ENCODE measurements at places on chromosomes 11 and 22. TPM values are rescaled to one million over a fixed set of nuclear protein-coding genes. Genes with fewer than 3 reads are reported as not detected.

The FAM83F gene
- 4.4 TPM for total RNA-seq

The TRIM5 gene
- total RNA-seq, result 7.9 TPM

- DNase-seq, result no peak
Measured at GRCh38 chr11:116211147-116211546, 561.6 kb downstream of the BUD13 start.

DNA sequence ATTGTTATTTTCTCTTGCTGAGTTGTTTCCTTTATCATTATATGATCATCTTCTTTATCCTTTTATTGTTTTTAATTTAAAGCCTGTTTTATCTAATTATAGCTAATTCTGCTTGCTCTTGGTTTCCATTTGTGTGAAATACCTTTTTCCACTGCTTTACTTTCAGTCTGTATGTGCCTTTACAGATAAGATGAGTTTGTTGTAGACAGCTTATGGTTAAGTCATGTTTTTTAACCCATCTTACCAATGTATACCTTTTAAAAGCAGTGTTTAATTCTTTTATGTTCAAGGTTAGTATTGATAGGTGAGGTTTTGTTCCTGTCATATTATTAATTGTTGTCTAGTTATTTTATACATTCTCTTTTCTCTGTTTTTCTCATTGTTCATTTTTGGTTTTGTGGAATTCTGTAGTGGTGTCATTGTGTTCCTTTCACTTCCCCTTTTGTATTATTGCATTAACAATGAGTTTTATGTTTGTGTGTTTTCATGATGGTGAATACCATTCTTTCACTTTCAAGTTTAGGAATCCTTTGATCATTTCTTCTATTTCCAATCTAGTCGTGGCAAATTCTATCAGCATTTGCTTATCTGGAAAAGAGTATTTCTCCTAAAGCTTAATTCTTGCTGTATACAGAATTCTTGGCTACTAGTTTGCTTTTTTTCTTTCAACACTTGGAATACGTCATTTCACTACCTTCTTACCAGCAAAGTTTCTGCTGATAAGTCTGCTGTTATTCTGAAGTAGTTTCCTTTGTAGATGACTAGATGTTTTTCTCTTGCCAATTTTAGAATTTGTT is 21.8 kb downstream of the OR5AN1 start:
- DNase-seq, result no peak

DNA sequence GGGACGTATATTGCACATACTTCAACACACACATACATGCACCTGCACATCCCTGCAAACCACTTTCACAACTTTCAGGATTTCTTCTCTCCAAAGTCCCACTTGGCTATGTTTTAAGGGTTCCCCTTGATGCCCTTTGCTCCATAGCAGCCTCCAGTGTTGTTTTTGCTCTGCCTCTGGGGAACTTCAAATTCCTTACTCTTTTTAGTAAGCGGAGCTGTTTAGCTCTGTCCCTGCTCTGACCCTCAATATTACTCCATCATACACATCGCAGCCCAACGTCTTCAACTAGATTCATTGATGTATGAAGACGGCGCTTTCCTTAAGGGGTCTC is 18.3 kb downstream of the PRR5L start:
- DNase-seq, result no peak

GRCh38 chr11:70322666-70323065 is 52.2 kb downstream of the PPFIA1 start:
- DNase-seq, result no peak

DNA sequence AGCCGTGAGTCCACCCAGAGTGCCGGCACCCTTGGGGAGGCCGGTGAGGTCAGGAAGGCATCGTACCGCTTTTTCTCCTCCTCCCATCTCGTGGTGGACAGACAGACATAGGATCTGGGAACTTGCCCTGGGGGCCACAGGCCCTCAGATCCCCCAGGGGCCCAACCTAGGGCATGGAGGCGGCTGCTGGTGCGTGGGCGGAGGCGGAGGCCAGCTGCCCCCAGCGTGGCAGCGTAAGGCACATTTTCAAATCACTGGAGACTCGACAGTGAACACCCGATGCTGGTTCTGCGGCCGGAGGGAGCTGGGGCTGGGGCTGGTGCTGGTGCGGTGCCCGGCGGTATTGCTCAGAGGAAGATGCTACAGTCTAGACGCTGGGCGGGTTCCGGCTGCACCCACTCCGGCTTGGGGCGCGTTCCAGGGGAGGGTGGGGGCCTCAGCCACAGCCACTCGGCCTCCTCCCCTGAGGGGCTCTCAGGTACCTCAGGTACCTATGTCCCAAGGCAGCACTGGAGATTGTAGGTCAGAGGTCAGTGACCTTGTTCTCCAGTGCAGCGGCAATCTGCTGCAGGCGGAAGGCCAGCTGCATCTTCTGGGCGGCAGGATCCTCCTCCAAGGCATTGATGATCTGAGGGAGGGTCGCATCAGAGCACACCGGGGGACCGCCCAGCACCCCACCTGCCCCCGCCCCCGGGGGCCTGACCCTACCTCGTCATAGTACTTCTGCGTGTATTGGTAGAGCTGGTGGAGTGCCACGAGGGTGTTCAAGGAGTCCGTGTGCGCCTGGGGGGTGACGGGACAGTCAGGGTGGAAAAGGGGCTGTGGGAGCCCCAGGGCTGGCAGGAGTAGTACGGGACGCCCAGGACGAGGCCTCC is 5.2 kb upstream of the MAPK11 start:
- DNase-seq, result no peak

- no peak for DNase-seq
Measured at GRCh38 chr22:21634081-21634480, 1.5 kb downstream of the CCDC116 start.

DNA sequence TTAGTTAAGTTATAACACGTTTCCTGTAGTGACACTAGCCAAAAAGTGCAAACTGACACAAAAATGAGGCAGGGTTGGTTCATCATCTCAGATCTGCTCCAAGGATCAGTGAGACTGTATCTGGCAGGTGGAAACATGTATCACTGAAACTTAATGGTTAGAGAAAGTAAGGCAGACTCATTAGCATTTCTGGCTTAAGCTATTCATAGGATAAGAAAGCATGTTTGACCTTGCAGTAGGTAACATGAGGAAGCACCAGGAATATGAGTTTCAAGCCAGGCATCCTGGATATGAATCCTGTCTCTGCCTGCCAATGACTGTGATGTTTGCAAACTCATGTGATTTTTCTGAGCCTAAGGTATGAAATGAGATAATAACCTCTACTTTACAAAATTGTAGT is 732.1 kb downstream of the NELL1 start:
- DNase-seq, result no peak

DNA sequence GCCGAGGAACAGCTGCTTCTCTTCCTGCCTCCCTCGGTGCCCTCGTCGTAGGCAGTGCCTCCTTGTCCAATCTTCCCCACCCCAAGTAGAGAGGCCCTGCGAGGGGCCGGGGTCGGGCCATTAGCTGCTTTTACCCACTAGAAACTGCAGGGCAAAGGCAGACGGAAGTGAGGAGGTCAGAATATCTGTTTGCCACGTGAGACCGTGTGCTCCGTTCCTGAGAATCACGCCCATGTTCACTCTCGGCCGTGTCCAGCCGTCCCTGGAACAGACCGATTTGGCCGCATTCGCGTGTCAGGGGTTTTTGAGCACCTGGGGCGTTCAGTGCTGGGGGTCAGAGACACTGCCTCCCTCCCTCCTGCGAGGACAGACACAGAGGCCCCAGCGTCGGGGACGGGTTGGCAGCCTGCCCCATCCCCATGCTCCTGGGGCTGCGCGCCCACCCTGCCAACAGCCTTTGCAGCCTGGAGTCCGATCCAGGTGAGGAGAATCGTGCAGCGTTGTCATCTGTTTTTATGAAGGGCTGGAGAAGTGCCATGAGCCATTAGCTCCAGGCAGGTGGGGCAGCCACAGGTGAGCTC is 982.2 kb downstream of the BRD1 start:
- no peak for DNase-seq
